ENCODE measurements at places on chromosomes 6 and 20.

- DNase-seq: no peak
Measured at GRCh38 chr20:50540620-50541605, 30.7 kb downstream of the PTPN1 start.

DNA sequence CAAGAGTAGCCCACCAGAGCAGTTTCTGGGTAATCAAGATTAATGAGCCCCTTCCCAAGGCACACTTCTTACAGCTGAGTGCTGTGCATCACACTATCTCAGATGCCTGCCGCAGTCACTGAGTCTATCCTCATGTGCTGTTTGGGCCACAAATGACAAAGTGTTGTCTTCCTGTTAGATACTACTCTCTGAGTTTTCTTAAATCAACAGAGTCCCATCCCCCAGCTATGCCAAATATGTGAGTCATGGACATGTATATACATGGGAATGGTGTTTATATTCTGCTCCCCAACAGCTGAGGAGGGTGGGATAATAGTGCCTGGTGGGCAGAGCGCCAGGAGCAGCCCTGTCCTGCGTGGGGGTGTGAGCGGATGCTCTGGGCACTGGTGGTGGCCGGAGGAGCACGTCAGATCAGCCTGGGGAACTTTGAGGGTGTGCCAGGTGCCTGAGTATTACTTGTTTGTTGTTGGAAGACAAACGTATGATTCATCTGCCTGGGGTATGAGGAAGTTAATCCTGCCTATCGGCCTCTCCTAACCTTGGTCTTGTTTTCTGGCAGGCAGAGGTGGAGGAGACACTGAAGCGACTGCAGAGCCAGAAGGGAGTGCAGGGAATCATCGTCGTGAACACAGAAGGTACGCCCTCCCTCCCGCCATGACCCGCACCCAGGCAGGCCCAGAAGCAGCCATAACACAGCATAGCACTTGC, 9.6 kb downstream of the DYNLRB1 start:
- DNase-seq: no peak

GRCh38 chr6:154653385-154653784, 79.8 kb upstream of the SCAF8 start:
- no peak for DNase-seq

GRCh38 chr20:34250005-34250404, 8.8 kb downstream of the ASIP start:
- no peak for DNase-seq

DNA sequence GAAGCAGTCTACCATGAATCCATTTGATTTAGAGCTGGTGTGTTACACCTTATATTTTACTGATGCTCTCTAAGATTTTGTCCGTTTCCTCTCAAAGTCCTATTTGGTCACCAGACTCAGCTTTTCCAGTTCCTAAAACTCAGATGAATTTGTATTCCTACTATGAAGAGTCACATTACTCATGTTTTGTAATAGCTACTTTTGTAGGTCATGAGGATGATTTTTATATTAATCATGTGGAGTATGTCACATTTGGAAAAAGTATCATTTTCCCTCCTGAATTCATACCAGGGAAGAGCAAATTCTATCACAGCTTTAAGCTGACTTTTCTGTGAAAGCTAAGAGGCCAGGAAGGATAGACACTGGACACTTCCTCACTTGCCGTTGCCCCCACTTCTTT, 140.6 kb upstream of the SCGN start:
- no peak for DNase-seq

DNA sequence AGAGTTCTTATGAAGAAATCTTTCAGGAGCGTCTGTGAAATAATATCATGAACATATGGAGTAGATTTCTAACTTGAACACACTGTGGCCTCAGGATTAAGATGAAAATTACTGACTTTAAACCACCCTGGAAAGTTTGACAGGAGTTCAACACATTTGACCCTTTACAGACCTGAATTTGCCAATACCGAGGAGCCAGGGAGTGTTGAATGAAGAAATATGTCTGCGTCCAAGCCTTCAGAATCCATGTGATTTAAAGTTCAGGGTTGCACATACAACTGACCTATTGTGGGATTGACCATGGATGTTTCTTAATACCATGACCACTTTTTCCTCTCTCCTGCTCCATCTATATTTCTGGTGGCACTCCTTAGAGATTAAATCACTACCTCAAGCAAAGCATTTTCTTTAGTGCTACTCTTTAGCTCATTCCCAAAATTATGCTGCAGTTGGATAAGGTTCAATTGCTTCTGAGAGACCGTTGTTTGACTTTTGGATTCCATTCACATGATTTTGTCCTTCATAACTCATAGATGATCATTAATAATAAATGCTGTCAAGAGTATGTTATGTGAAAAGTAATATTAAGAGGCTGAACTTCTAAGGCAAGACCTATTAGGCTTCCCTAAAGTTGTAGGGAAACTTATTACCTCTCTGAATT, 57.4 kb downstream of the PRL start:
- DNase-seq: no peak

- no peak for DNase-seq
Measured at GRCh38 chr6:127365874-127366273, 22.5 kb upstream of the ECHDC1 start.

GRCh38 chr6:109373762-109374161, 8.5 kb downstream of the CD164 start:
- DNase-seq: no peak

DNA sequence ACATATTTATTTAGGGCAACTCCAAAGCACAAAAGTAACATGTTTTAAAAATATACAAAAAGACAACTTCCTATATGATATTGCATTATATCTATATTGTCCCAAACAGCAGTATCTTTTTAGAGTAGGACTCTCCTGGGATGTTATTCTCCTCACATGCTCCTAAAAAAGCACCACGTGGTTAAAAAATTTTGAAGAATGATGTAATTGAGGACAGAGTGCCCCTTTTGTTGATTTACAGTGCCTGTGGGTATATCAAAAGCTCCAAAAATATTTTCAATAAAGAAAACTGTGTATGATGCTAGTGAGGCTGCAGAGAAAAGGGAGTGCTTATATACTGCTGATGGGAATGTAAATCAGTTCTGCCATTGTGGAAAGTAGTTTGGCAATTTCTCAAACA, 130.3 kb upstream of the HDAC2 start:
- DNase-seq: no peak

- DNase-seq: no peak
Measured at GRCh38 chr6:13175759-13176158, 152.6 kb downstream of the TBC1D7 start.
